ENCODE measurements at places on chromosomes 3 and 15.

- DNase-seq = no peak
Measured at GRCh38 chr15:48579945-48580671, 65.4 kb downstream of the FBN1 start.

GRCh38 chr15:67458331-67459029 is 62.5 kb upstream of the C15orf61 start:
- DNase-seq = no peak

DNA sequence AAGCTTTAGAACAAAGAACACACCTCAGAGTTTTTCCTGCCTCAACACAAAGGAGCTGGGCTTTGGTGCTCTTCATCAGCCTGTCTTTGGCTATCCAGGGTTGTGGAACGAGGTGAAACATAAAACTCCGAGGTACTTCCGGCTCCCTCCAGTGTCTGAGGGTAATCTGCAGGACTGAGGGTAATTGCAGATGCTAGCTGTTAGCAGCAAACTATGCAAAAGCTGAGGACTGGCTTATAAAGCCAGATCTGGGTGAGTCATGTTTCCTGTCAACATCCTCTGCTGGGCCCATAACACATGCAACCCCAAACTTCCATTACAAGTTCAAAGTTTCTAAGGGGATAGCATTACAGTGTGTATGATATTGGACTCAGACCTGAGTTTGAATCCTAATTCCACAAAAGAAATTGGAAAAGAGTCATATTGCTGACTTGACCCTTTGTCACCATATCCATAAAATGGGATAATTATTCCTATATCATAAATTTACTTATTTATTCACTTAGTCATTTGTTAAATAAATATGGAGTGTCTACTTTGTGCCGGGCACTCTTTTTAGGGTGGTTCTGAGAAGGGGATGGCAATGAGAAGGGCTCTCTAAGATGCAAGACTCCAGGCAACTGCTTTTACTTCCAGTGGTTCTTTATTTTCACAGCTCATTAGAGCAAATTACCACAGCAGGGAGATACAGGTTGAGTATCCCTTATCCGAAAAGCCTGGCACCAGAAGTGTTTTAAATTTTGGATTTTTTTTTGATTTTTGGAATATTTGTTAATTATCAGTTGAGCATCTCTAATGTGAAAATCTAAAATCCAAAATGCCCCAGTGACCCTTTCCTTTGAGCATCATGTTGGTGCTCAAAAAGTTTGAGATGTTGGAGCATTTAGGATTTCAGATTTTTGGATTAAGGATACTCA is 9.5 kb upstream of the TRIM69 start:
- peak; percentile 84 for DNase-seq

DNA sequence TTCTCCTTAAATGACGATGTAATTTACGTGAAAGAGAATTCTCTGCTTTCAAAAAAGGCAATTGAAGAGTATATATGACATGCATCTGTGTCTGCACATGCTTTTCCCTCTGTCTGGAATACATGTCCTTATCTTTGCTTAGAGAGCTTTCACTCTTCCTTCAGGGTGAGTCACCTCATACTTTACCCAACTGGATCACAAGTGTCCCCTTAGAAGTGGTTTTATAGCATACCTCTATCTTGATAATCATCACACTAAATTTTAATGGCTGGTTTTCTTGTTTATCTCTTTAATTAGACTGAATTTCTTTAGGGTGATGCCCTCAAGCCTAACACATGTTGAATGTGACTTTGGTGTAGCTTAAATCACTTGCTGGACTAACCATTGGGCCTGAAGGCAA is 178.9 kb downstream of the SV2B start:
- DNase-seq = no peak

DNA sequence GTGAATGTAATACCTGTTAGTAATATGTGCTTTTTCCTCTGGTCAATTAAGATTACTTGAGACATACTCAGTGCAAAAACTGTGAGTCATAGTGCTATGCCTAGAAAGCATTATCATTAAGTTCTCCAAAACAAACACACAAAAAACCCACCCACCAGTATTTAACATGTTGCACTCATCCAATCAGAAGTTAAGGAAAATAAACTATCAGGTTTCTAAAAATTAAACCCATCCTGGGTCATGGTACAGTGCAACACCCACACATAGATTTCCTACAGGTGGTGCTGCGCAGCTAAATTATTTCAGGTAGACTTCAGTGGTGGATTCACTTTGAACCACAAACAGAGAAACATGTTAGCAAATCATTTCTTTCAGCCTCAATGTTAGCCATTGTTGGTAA is 264.4 kb upstream of the VEPH1 start:
- DNase-seq = no peak

GRCh38 chr3:56761887-56762651 is 39.7 kb downstream of the ARHGEF3 start:
- DNase-seq = no peak

- DNase-seq = peak; percentile 83
Measured at GRCh38 chr15:88636050-88636449, 2.8 kb upstream of the ISG20 start.

DNA sequence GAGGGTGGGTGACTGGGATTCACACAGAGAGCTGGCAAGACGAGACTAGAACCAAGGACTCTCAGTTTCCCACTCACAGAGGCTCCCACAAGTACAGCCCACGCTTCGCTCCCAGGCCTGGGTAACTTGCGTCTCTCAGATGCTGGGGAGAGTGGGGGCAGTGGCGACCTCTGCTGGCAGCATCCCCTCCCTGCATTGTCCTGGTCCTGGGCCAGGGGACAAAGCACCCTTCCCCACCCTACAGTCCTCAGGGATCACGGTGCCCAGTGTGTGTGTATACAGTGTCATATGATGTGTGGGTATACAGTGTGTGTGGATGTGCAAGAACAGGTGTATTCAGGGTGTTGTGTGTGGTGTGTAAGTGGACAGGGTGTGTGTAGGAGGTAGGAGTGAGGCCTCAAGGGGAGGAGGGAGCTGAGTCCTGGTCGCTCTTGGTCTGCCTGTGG is 12.8 kb downstream of the VILL start:
- peak; percentile 62 for DNase-seq

- peak; percentile 11 for DNase-seq
Measured at GRCh38 chr3:33578325-33579177, 138.3 kb upstream of the UBP1 start.

- DNase-seq = no peak
Measured at GRCh38 chr3:46553154-46553553, 12.9 kb downstream of the LRRC2 start.

DNA sequence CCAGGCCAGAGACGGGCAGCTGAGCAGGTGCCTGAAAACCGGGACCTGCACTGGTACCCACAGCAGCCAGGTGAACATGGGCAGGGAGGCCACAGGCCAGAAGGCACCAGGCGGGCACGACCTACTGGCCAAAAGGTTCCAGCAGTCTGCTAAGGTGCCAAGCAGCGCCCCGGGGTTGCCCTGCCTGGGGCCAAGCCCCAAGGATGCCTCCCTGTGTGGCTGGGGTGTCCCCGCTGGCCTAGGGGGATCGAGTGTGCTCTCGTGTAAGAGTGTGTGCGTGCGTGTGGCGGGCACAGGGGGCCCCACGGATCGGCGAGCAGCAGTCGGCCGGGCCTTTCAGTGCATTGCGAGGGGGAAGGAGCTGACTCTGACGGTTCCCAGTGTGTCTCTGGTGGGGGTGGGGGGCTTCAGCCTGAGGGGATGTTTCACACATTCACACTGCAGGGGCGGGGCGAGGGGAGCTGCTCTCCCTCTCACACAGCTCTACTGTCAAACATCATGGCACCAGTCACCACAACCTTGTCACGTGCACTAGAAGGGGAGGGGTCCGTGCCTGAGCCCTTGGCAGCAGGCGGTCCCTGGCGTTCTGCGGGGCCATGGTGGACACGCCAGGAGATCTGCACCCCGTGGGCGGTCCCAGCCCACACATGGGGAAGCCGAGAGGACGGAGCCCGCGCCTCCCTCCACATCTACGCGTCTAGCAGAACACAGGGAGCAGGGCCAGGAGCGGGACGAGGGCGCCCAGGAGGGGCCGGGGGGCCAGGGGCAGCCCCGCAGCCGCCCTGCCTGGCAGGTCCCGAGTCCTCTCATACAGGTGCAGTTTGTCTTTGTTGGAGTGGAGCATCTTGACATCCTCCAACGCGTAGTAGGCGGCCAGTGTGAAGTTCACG is 44.5 kb downstream of the RGMA start:
- no peak for DNase-seq

DNA sequence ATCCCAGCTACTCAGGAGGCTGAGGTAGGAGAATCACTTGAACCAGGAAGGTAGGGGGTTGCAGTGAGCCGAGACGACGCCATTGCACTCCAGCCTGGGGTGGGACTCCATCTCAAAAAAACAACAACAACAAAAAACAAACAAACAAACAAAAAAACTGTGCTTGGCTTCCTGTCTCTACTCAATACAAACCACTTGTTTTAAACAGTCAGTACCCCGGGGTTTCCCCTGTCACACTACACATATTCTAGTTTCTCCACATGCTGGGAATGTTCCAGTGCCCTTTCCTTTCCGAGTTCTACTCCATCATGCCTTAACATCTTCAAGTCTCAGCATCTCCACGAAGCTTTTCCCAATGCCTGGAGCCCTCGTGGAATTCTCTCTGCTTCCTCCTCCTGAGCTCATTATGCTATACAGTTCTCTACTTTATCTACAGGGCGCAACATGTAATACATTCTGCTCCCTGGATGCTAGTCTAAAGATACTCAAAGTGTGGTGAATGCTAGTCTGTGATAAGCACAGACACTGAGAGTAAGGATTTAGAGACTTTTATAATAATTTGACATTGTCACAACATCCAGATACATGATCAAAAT is 7.8 kb downstream of the EMC3 start:
- no peak for DNase-seq

GRCh38 chr3:13210221-13210975 is 137.2 kb upstream of the IQSEC1 start:
- DNase-seq = no peak

DNA sequence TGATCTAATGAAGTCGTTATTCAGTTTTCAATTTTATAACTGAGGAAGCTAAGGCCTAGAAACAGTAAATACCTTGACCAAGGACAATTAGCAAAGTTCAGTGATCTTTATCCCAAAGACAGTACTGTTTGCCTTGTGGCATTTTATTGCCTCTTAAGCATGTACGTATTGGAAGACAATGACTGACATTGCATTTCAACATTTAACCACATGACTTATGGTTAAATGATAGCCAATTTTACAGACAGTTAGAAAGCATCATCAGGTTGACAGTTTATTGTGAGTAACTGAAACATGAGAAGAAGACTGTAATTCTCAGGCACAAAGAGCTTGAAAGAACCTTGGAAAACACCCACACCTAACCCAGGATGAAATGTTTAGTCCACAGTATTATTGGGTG is 390.8 kb upstream of the ZNF385D start:
- peak; percentile 8 for DNase-seq

- DNase-seq = peak; percentile 89
Measured at GRCh38 chr3:108006077-108006771, 84.6 kb downstream of the CD47 start.

GRCh38 chr3:171565481-171566058 is 105.4 kb upstream of the TNIK start:
- no peak for DNase-seq

DNA sequence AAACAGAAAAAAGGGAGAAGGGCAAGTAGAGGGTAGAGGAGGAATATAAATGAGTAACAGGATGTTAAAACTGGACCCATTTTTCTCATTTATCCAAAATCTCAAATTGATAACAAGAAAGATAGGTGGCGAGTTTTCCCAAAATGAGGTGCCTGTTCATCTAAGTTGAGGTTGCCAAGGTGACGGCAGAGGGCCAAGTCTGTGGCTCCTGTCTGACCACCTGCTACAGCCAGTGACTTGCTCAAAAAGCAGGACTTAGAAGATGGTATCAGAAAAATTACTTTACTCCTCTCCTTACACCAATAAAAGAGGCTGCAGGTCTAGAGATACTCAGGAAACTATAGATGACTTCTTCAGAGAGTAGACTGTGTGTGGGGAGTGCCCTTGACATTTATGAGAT is 137.6 kb upstream of the ZNF385D start:
- no peak for DNase-seq
